Activated CD8-positive, alpha-beta memory T cell treated with anti-CD3 and anti-CD28 coated beads for 48 hours (primary cell): ENCODE measurements at places on chromosomes 12 and 14.

DNA sequence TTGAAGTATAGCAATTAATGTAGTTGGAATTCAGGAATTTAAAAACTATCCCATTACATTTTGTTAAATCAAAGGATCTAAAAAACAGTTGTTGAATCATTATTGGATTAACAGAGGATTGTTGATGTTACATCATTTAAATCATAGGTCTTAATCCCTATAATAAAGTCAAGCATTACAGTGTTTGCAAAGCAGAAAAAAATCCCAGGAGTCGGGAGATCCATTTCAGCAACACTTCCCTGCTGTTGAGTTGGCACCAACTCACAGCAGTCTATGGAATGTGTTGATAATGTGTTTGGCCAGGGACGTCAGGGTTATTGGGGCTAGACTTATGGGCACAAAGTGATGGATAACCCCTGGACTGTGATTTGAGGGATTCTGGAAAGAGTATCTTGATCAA is 99.1 kb upstream of the TMTC1 start:
- DNase-seq = no peak

GRCh38 chr12:58916921-58917511 is 3.3 kb downstream of the LRIG3 start:
- no peak for DNase-seq

GRCh38 chr12:39503439-39503838 is 60.5 kb upstream of the KIF21A start:
- no peak for DNase-seq

DNA sequence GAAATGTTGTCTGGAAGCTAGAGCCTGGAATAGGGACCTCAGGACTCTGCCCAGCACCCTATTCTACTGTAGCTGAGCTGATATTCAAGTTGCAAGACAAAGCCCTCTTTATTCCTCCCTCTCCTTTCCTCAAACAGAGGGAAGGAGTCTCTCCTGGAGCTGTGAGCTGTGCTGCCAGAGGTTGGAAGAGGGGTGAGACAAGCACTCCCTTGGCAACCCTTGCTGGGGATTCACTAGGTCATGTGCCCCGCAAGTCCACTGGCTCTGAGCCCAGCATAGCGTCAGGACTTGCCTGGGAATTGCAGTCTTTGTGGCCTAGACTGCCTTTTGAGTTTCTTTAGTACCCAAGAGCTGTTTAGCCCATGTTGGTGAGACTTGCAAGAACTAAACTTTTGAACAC is 11.4 kb upstream of the ASCL1 start:
- no peak for DNase-seq

DNA sequence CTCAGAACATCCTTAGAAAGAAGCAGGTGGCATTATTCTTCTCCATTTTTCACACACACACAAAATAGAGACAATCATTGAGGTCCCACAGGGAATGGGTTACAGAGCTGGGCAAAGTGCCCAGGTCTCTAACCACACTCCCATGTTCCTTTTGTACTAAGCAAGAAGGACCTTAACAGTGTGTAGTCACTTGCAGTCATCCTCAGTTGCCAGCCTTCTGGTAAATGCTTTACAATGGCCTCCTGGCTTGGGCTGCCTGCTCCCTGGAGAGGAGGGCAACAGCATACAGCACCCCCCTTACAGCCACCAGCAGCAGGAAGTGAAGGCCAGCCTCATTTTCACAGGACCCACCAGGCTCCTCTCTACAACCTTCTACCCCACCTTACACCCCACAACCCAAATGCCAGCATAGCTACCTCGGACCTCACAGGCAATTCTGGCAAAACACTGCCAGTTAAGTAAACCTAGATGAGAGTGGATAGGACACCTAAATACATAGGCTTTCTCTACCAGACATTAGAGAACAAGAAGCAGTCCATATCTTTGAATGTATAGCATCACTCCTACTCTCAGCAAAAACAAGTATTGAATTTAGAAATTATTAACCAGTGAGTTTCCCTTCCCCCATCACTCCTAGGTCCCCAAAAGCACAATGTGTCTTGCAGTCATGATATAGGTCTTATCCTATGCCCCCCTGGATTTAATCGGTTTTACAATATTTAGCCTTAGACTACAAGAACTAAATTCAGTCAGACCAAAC is 88.1 kb downstream of the PPP2R5E start:
- DNase-seq = no peak
